Stimulated activated CD8-positive, alpha-beta memory T cell treated with anti-CD3 and anti-CD28 coated beads, Interleukin-4, amount 100 ng/mL, for 4 hours (primary cell): ENCODE measurements at places on chromosomes 6 and 20.

DNA sequence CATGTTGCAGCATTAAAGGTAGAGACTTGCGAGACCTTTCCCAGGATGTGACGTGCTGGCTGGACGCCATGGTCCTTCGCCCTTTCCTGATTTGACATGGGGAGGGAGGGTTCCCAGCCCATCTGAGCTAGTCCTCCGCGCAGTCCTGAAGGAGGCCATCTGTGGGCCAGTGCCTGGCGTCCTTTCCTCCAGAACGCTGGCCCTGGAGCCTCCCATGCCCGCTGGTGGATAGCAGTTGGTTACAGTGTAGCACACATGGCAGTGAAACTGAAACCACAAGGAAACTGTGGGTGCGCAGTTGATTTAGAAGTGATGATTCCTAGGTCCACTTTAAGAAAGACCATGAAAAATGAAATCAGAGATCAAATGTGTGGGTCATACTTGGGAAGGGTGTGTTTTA lies 193.7 kb downstream of the CDH4 start:
- DNase-seq: no peak

DNA sequence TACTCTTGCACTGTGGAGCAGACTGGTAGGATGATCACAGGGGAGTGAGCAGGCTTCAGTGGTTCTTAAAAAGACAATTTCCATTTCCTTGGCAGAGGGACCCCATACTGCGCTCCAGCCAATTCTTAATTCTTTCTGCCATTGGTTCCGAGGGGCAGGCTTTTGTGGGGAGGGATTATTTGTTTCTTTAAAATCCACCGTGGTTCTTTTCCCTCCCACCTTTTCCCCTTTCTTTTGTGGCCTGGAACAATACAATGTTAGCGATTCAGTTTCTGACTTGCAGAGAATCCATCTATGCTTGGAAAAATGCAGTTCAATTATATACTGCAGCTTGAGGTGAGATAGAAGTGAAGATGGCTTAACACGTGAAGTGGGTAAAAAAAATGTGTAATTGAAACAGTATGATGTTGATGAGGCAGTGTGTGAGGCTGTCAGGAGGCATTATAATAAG lies 379.0 kb upstream of the FLRT3 start:
- DNase-seq: no peak

DNA sequence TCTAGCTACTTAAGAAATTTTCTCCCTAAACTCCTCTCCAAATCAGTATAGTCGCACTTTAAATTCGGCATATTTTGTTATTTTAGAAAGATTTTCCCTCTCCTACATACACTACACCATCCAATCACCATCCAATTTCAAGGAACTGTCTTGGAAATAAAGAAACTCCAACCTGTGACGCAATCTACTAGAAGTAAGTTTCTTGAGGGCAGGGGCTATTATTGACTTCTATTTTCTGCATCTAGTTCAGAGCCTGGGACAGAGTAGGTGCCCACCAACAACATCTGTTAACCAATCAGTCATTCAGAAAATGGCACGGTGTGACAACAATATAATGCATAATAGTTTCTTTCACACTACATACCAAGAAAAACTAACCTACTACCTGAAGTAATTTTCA lies 3.6 kb downstream of the ATG5 start:
- no peak for DNase-seq

DNA sequence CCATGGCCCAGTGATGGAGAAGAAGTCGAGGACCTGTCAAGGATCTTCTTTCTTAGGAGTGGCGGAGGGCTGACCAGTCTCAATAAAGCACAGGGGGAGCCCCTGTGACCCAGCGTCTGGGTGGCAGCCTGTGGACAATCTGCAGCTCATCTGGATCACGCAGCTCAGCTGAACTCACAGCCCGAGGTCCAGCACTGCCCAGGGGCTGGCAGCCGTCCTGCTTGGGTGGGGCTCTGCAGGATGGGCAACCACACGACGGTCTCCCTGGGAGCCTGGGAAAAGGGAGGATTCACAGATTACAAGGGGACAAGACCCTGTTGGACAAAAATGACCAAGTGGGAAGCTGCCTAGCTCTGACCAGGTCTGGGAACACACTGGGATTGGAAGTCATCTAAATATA lies 110.8 kb downstream of the MYLK4 start:
- DNase-seq: no peak

DNA sequence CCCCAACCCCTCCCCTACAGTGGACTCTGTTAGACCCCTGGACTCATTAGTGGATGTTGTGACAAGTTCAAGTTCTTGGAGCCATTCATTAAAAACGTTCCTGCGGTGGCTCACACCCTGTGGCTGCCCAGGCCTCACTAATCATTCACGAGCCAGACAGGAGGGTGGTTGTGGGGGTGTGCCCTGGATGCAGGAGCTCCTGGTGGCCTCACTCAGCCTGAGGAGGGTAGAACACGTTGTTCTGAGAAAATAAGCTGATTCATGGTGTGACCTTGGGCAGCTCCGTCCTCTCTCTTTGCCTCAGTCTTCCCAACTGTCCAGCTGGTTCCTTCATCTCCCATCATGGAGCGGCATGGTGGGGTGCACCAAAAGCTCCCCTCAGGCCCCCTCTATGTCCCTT lies 16.7 kb downstream of the SLC13A3 start:
- DNase-seq: no peak

DNA sequence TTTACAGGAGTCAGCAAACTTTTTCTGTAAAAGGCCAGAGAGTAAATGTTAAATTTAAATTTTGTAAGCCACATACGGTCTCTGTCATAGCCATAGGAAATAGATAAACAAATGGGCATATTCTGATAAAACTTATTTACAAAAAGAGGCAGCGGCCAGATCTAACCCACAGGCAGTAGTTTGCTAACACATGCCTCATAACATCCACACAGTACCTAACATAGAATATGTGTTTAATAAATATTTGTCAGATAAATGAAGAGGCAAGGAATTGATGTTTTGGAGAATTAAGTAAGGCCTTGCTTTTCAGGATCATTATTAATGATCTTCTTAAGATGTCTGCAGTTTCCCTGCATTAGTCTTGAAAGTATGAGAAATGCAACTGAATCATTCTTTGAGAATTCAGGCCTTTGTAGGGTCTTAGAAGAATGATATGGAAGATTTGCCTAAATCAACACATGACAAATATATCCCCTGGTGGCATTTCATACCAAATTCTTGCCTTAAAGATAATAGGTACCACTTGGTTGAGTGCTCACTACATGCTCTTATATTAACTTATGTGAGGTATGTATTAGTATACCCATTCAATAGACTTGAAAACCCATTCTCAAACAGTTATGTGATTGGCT lies 39.3 kb upstream of the TRAM2 start:
- DNase-seq: no peak

GRCh38 chr20:39645131-39645530 lies 683.0 kb downstream of the DHX35 start:
- no peak for DNase-seq

GRCh38 chr6:116019428-116019827 lies 41.3 kb downstream of the FRK start:
- no peak for DNase-seq

DNA sequence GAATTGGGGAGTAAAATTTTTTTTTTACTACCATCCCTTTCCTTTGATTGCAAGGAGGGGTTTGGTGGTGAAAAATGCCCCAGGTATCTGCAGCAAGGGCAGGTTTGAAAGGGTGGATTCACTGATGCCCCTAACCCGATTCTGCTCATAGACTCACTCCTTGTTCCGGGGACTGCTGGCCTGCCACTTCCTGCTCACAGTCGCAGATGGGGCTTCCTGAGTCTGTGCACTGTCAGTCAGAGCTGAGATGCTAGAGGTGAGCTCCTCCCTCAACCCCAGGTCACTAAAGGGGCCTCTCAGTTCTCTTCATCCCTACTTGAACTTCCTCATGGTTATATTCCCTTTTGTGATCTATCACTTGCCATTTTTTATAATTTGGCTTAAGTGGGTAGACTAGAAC lies 357.9 kb downstream of the FARS2 start:
- DNase-seq: no peak
